Activated CD8-positive, alpha-beta T cell treated with anti-CD3 and anti-CD28 coated beads for 36 hours (primary cell): ENCODE measurements at places on chromosomes 11 and 22.

DNA sequence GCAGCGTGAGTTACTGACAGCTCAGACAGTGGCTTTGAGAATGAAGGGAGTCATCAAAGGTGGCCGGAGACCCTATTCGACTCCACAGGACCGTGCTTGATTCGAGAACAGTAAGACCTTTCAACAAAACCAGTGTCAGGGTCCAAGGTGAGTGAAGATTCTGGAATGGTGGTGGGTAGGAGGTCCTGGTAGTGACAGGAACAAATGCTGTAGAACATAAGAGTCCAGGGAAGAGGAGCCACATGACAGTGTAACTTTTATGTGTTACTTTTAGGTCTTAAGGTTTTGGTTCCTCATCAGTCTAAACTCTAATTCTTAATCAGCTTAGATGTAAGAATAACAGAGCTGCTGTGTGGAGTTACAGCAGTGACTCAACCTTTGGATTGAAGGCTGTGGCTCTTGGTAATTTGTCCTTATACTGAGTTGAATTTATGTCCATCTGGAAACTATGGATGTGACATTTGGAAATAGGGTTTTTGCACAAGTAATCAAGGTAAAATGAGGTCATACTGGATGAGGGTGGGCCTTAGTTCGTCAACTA is 1.8 kb downstream of the TBC1D22A start:
- DNase-seq = no peak

GRCh38 chr11:61083601-61084147 is 18.6 kb upstream of the CD5 start:
- peak; percentile 83 for DNase-seq

GRCh38 chr11:68505596-68505995 is 45.0 kb downstream of the PPP6R3 start:
- DNase-seq = no peak

GRCh38 chr11:44611687-44612434 is 46.4 kb downstream of the CD82 start:
- DNase-seq = peak; percentile 90

GRCh38 chr11:69912911-69913451 is 93.8 kb upstream of the FGF3 start:
- peak; percentile 35 for DNase-seq

- no peak for DNase-seq
Measured at GRCh38 chr11:14340721-14341120, 18.3 kb downstream of the RRAS2 start.

GRCh38 chr22:47115921-47116320 is 353.5 kb downstream of the TBC1D22A start:
- DNase-seq = no peak

DNA sequence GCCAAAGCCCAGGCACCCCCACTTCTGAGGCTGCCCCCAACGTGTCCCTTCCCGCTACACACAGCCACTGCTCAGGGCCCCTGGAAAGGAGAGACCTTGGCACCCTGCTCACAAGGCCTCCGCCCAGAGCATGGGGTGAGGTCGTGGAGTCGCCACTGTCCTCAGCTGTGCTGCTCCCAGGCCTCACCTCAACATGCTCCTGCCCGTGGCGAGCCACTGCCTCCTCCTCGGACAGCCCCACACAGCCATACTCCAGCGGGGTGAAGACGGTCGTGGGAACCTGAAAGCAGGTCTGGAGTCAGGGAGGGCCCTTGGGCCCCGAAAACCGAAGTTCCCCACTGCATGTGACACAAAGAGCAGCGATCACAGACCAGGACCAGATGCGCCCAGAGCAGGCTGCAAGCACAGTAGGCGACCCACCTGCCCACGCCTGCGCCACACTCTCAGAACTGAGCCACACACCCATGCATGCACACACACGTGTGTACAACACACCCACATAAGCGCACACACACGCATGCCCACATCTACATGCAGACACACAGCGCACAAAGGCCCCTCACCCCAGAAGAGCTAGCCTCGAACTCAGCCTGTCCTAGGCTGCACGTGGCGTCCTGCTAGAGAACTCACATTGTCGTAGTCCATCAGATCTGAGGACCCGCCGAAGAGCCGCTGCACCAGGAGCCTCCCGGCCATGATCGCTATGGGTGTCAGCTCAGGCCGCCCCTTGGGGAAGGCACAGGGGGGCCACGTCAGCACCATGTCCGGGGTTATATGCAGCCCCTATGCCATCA is 25.5 kb upstream of the GNB1L start:
- peak; percentile 0 for DNase-seq
